ENCODE measurements at places on chromosomes 3 and 15. TPM values are rescaled to one million over a fixed set of nuclear protein-coding genes. Genes with fewer than 3 reads are reported as not detected.

Gene MINAR1
- 2.5 TPM for total RNA-seq

Gene SRGAP3
- 4.7 TPM for total RNA-seq

Gene STAB1
- 1.1 TPM for total RNA-seq

Gene ASB14
- total RNA-seq = not detected

Gene GOLGA6A
- under 0.01 TPM for total RNA-seq

Gene CAMKV
- total RNA-seq = not detected

Gene BFSP2
- total RNA-seq = not detected

Gene PODXL2
- 0.36 TPM for total RNA-seq

Gene SERF2
- total RNA-seq = 461 TPM

Gene CFAP100
- total RNA-seq = not detected

Gene UNC45A
- total RNA-seq = 74.9 TPM

Gene IQCF5
- total RNA-seq = not detected

Gene IL12A
- total RNA-seq = 4.7 TPM

Gene IL17RD
- total RNA-seq = 2.2 TPM

Gene GOLGA8H
- total RNA-seq = under 0.01 TPM

Gene TM4SF18
- 0.29 TPM for total RNA-seq

Gene THRB
- total RNA-seq = 0.36 TPM

Gene C3orf49
- total RNA-seq = not detected

Gene KBTBD13
- total RNA-seq = not detected

Gene AGTR1
- 13.3 TPM for total RNA-seq

Gene TEX55
- total RNA-seq = not detected

Gene IL20RB
- 1.8 TPM for total RNA-seq

Gene CDCP1
- total RNA-seq = 7.6 TPM

Gene STXBP5L
- not detected for total RNA-seq

Gene CHP1
- total RNA-seq = 99.2 TPM

Gene CHRD
- total RNA-seq = 0.29 TPM

Gene TRIM71
- total RNA-seq = not detected

Gene LMAN1L
- total RNA-seq = under 0.01 TPM

Gene DNAJB11
- total RNA-seq = 35.8 TPM

Gene PML
- total RNA-seq = 50.7 TPM

Gene CPNE4
- not detected for total RNA-seq

Gene SPESP1
- total RNA-seq = 2.9 TPM

Measured in osteoblast (primary cell).